ENCODE measurements at places on chromosomes 11 and 22.

DNA sequence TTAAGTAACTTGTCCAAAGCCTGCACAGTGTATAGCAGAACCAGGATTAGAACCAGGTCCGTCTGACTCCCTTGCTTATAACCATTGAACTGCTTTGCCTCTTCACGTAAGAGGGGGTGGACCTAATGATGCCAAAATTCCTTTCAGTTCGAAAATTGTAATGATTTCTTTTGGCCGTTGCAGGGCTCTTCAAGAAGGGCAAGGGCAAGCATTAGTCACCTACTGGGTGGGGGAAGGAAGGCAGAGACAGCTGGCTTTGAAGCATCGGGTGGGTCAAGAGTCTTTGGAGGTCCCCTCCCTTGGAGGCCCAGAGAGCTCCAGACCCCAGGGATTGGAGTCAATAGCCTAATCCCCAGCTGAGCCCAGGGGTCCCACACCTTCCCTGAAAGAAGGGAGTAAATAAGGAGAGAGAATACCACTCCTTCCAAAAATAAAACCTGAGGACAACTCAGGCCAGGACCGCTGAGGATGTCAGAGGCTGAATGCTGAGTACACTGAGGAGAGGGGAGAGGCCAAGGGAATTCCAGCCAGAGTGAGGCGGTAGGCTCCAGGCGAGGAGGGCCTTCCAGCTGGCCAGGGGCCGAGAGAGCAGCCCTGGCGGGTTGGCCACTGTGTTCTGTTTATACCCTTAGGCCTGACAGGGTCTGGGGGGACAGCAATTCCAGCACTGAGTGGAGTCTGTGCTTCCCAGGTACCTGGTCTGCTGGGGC lies 14.1 kb downstream of the CREB3L1 start:
- DNase-seq: no peak

DNA sequence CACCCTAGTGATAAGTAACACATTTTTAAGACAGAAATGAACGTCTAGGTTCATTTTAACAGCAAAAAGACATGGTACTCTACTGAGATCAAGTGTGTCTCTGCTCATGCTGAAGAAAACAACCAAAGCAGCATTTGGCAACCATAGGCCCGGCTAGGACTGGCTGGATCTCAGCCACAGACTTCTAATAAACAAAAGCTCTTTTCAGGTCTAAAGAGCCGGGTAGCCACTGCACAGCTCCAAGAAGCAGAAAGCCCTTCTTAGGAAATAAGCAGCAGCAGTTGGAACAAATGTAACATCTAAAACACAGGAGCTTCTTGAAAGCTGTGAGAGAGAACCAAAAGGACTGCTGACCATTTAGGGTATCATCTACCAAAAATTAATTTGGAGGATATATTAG lies 37.6 kb downstream of the PITPNB start:
- DNase-seq: no peak

- no peak for DNase-seq
These were observed 44.6 kb downstream of the C11orf91 start for GRCh38 chr11:33655842-33656600.

DNA sequence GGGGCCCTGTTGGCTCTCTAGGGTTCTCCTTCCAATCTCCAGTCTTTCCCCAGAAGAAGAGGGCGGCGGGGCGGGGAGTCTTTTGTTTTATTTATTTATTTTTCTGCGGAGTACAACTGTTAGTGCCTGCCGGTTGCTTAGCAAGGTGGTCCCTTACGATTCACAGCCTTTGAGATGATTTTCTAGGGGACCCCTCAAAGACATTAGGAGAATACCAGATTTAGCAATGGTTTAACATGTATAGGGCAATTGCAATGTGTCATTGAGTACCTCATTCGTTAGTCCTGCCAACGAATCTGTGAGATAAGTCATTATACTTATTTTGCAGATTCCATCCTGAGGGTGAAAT lies 307 bp upstream of the MRPL16 start:
- no peak for DNase-seq

GRCh38 chr22:44623771-44624510 lies 78.1 kb upstream of the PRR5 start:
- no peak for DNase-seq

DNA sequence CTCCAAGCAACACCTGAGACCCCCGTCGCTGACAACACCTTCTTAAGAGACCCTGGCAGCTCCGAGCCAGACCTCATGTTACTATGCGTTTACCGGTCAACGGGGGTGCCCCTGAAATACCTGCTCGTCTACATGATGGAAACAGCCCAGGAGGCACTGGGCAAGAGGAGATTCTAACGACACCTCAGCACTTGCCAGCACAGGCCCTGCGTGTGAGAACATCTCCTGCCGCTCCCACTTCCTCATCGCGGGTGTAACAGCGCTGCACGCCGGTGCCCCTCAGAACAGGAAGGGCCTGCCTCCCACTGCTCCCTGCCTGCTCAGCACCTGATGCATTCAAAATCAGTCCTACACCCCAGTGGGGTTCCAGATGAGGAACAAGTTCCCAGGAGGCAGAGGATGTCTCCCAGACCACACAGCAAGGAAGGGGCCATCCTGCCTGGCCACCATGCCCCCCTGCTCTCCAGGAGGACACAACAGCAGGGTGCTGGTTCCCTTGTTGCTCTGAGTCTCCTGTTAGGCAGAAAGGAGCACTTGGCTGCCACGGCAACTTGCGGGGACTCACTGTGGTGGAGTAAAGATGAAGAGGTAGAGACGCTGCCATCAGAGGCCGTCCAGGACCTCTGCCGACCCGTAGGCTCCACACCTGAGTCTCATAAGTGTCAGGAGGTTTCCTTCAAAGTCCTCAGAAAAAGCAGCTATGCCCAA lies 2.1 kb downstream of the TOLLIP start:
- peak; percentile 13 for DNase-seq

DNA sequence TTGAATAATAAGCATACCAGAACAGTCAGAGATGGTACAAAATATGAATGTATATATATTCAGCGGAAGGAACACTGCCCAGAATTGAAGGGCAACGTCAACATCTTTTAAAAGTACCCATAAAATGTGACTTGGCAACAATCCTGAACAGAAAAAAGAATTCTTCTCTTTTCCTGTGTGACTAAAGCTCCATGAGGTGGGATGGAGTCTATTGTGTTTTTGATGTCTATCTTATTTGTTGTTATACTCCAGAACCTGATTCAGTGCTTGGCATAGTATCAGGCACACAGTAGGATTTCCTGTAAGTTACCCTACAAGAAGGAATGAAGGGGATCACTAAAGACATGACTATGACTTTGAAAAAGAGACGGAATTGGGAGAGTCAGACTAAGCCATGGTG lies 10.3 kb downstream of the LDLRAD3 start:
- no peak for DNase-seq

DNA sequence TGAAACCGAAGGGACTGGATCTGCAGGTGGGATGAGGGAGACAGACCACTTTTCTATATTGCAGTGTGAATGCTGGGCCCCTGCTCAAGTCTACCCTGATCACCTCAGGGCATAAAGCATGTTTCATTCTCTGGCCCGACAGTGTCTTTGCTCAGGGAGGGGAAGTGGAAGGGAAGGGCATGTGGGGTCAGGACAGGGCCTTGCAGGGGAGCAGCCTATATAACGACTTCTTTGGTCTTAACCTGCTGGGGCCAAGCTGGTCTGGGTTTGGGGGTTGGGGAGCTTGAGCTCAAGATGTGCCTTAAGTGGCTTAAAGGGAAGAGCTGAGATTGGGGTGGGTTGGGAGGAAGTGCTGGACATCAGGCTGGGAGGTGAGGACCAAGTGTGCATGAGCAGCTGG lies 86.4 kb downstream of the GDPD4 start:
- DNase-seq: no peak

DNA sequence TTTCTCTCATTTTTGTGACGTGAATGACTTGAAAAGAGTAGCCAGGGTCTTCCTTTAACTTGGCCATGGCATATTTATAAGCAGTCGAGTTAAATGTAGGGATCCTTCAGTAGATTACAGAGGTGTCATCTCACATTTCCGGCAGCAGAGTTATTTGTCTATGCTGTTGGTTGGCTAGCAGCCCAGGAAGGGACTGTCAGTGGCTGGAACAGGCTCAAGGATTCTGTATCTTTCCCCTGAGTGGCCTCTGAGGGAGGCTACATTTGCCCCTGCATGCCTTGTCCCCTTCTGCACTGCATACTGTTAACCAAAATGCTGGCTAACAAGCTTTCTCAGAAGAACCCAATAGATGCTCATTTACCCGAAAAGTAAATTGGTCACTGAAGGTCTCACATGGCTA lies 187.6 kb downstream of the PGR start:
- DNase-seq: no peak

DNA sequence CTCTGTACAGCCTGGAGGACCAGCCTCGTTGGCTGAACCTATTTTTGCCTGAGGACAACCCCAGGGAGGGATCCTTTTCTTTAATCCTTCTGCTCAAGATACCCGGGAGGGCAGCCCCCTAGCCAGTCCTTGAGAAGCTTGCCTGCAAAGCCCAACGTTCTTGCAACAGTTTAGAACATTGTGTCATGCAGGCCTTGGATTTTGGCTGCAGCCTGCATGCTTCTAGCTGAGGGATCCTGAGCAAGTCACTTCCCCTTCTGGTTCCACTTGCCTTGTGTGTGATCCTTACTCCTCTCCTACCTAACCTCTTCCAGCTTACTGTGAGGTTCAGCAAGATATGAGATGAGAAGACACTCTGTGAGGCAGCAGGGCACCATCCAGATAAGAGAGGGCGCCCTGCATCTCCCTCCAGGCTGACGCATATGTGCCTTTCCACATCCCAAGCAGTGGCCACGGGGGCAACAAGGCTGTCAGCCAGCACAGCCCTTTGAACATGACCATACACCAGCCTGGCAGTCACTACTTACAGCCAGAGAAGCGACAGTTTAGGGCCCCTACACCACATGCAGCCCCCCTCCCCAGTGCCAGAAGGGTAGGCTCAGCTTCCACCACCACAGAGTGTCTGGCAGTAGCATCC lies 76.1 kb downstream of the C11orf58 start:
- DNase-seq: no peak

DNA sequence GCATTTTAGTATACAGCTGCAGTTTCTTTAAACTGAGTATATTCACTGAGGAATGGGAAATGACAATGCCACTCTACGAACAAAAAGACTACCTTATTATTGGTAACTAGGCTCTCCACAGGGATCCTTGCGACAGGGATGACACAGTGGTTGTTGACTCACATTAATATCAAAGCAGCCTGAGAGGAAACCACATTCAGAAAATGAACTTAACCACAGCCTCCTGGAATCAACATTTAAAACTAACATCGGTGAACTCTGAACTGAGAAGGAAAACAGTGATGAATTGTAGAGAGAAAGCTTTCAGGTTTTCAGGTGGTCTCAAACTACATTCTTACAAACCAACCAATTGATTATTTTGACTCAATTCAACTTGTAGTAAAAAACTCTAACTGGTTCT lies 90.3 kb upstream of the MTMR2 start:
- DNase-seq: peak; percentile 22

- no peak for DNase-seq
These were observed 26.1 kb upstream of the APLP2 start for GRCh38 chr11:130043575-130043974.

- DNase-seq: no peak
These were observed 91.2 kb upstream of the BID start for GRCh38 chr22:17865183-17866055.

- DNase-seq: no peak
These were observed 999 bp downstream of the TSKU start for GRCh38 chr11:76783896-76784813.

- DNase-seq: no peak
These were observed 113.4 kb downstream of the TRPC6 start for GRCh38 chr11:101470419-101470818.

All from SIG-M5 (cell line).